ENCODE measurements at places on chromosomes 4 and X.

- no peak for DNase-seq
Measured at GRCh38 chr4:96293806-96294205, 453.9 kb downstream of the PDHA2 start.

DNA sequence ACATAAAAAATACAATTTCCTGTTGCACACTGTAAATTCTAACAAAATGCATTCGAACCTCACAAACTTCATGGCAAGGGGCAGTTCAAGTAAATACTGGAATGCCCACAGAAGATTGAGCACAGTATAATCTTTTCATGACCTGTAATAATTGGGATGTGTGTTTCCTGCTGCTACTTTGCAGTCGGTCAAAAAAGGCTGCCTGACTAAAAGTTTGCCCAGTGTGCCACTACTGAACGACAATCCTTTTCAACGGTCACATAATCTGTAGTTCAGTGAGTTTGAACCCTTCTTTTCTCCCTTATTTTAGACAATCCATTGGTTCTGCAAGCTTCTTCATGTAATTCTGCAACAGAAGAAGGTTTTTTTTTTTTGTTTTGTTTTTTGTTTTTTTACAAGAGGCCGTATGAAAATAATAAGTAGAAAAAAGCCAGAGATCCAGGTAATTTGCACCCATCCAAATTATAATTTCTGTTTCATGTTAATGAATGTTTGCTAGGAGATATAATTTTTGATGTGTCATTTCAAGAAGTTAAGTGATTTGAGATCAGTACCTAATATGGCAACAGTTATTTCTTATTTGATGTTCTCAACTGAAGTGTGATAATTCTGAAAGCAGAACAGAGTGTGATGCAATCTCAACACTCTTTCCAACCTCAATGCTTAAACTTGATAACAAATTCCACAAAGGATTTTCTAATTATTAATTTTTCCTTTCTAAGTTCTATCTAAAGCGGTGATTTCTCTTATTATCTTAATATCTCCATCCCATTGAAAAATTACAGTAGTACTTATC, 237.6 kb downstream of the FSTL5 start:
- no peak for DNase-seq

DNA sequence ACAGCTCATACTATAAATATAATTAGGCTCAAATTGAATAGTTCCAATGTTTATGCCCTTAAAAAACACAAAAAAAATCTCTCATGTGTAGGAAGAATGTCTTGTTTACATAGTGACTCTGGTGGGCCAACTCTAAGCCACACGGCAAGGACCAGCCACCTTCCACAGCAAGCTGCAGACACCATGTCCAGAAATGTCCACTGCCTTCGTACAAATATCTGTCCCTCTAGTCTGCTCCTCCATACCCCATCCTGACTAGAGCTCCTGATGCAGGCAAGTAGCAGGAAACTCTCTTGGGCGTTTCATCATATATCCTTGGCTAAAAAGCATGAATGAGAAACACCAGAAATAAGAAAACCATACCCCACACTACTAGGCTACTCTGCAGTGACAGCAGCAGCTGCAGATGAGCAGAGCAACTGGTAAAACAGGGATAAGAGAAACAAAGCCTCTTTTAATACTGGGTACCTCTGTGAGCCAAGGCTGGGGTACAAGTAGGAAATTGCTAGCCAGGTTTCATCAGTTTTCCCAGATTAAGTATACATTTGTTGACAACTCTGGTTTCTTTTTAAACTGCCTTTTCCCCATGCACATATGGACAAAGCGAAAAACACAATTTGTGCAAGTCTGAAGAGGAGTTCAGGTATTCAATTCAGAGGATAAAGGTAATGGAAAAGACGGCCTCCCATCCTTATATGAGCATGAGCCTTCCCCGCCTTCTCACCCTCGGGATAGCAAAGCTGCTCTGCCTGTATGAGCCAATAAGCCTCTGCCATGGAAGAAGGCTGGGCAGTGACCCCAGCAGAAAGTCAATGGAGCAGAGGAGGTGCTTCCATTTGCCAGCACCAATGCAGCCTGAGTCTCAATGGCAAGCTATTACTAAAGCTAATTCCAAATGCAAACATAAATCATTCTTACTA, 245.4 kb downstream of the DCLK2 start:
- DNase-seq = no peak

GRCh38 chr4:73662709-73663546, 42.7 kb upstream of the RASSF6 start:
- DNase-seq = peak; percentile 53

GRCh38 chr4:184237612-184238011, 19.9 kb upstream of the ENPP6 start:
- no peak for DNase-seq

- DNase-seq = no peak
Measured at GRCh38 chrX:79645749-79646148, 278.6 kb upstream of the ITM2A start.

- DNase-seq = no peak
Measured at GRCh38 chrX:130179579-130180215, 7.9 kb downstream of the RAB33A start.

DNA sequence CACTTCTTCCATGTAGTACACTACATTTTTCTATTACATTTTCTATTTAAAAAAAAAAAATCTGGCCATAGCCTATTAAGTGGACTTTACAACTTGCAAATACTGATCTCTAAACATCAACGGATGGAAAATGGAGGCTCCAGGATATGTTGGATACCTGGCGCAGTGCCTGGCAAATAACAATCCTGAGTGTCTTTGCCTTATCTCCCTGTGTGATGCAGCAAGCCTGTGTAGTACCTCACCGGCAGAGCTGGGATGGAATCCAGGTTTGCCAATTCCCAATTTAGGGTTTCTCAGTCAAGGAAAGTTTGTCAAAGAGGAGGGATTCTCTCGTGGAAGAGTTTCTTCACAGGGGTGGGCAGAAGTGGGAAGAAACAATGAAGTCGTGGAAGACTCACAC, 93.2 kb downstream of the KDR start:
- no peak for DNase-seq

- DNase-seq = no peak
Measured at GRCh38 chr4:93749292-93749761, 79.2 kb upstream of the ATOH1 start.

DNA sequence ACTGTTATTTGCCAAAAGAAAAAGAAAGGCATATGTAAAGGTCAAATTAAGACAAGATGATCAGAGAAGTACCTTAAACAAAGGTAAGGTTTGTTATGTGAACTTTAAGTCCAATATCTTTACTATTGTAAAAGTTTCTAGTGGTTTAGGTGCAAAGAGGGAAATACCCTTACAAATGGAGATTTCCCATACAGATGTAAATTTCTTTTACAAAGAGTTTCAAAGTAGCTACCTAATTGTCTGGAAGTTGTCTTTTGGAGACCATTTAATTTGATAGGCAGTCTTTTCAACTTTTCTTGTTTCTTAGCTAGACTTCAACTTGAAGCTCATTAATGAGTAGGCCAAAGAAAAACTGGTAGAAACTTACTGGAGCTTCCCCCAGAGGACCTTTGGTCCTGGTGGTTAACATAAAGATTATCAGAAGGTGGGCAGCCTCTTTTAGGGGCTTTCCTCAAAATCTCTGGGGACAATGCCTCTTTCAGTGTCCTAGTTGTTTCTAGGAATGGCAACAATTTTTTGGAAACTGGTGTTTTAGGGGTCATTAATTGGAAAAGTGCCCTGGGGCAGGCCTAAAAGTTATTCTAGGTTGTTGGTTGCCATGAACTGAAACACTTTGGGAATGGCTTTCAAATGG, 297.3 kb downstream of the GUCY2F start:
- no peak for DNase-seq

DNA sequence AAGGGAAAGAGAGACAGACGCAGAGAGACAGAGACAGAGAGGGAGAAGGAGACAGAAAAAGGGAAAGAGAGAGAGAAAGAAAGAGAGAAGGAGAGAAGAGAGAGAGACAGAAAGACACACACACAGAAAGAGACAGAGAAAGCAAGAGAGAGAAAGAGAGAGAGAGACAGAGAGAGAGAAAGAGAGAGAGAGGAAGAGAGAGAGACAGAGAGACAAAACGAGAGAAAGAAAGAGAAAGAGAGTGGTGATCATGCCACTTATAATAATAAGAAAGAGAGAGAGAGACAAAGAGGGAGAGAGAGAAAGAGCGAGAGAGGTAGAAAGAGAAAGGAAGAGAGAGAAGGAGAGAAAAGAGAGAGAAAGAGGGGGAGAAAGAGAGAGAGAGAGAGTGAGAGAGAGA, 51.4 kb downstream of the SHOX start:
- no peak for DNase-seq

DNA sequence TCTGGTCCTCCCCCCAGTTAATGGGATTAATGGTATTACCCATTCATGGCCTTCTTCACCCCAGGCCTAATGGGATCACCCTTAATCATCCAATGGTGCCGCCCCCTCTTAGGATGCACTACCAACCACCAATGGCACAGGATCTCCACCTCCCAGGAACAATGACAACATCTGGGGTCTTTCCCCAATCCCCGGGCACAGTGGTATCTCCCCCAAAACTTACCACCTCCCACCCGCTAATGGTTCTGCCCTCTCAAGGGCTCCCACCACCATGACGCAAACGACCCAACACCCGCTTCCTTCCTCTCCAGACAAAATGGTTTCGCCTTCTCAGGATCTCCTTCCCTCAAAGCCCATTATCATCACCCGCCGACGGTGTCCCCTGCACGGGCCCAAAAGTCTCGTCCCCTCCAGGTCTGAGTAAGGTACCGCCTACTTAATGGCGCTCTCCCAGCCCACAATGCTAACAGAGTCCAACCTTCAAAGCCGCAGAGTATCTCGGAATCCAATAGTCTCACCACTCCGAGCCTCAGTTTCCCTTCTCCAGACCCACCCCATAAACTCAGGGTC, 458 bp downstream of the GRIPAP1 start:
- DNase-seq = peak; percentile 26

Measured in HEK293T (cell line).